ENCODE measurements at places on chromosomes 5 and 9. TPM values are rescaled to one million over a fixed set of nuclear protein-coding genes. Genes with fewer than 3 reads are reported as not detected.

The ARL10 gene
- 17.9 TPM for total RNA-seq

DNA sequence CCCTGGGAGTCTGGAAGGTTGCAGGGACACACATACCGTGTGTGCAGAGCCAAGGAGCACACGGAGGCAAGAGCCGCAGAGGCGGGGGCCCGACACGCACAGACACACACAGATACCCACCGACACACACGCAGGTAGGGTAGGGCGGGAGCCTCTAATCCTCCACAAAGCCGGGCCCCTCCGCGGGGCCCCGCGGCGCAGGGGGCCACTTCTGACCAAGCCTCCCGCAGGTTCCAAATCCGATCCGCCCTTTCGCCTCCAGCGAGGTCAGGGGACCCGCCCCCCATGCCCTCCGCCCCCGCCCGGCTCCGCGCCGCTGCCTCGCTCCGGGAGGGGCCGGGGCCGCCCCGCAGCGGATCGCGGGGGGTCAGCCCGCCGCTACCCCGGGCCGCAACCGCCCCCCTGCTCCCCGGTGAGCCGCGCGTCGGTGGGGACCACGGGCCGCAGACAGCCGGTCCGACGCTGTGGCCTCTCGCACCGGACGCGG is 1.4 kb upstream of the LMX1B start:
- DNase-seq = no peak

DNA sequence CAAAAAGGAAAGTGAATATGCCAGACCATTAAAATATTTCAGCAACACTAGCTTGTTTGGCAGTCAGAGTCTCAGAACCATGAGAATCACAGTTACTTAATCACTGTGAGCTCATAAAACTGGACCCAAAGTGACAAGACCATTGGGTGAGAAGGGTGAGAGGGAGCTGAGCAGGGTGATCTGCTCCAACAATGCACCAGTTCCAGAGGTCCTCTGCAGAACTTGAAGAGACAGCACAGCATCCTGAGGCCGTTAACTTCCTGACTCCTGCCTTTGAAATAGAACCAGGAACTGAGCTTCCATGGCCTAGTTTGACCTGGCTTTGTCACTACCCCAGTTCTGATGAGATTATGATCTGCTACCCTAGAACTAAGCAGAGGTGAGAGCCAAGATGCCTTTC is 57.4 kb downstream of the NFIB start:
- no peak for DNase-seq

DNA sequence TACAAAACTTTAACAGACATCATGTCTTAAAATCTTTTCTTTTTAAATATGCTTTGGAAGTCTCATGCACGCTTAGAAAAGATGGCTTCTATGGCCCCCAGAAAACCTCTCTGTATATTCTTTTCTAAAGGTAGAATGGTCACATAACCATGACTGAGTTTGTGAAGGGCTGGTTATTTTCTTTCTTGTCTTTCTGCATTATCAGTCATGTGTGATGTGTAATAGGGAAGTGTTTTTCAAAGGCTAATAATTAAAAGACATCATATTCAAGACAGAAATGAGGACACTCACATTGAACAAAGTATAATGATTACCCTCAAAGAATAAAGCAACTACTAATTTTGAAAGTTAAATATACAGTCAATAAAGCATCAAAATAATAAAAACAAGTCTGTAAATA is 253.4 kb downstream of the TRPM3 start:
- DNase-seq = no peak

GRCh38 chr5:82183828-82184227 is 94.3 kb downstream of the RPS23 start:
- no peak for DNase-seq

- no peak for DNase-seq
Measured at GRCh38 chr5:119743927-119744326, 114.6 kb downstream of the FAM170A start.

The LCN12 gene
- 1.4 TPM for total RNA-seq

The DTWD2 gene
- 3.5 TPM for total RNA-seq

The ANKRD18A gene
- 14.3 TPM for total RNA-seq

- DNase-seq = no peak
Measured at GRCh38 chr5:35313291-35313690, 83.0 kb upstream of the PRLR start.

DNA sequence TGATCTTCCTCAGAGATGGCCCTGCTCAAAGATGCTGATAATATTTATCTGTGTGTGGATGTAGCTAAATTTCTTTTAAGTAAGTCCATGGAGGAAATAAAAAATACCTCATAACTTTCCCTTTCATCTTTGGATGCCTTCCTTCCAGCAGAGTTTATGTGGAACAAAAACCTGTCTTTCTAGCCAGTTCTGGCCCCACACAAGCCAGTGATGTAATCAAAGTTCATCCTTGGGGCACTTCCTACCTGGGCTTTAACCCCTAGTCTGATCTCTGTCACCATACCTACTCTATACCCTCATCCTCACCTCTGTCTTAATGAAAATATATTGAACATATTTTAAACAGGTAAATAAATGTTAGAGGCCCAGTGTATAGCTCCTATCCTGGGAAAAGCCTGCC is 39.8 kb upstream of the RASGRF2 start:
- no peak for DNase-seq

The SLC6A7 gene
- total RNA-seq = not detected

DNA sequence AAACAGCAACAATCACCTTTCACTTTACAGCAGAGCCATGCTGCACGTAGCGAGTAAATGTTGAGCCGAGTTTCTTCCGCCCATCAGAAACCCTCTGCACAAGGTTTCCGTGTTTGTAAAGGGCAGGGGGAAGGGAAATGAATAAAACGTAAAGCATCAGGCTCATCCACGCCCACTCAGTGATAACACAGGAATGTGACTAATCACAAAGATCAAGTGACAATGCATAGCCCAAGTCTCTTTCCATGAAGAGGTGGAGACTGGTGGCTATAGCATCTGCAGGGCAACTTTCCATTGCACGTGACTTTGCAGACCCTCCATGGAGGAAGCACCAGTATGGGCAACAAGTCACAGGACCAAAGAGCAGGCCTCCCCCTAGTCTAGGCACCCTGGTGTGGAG is 56.6 kb downstream of the CAMSAP1 start:
- no peak for DNase-seq

The SPATA31A5 gene
- not detected for total RNA-seq

The SEC61B gene
- total RNA-seq = 106 TPM

GRCh38 chr9:116196806-116197205 is 43.2 kb downstream of the PAPPA start:
- DNase-seq = no peak

The PTPN3 gene
- not detected for total RNA-seq

- DNase-seq = no peak
Measured at GRCh38 chr5:93874080-93874479, 132.7 kb upstream of the POU5F2 start.

The SHOC1 gene
- total RNA-seq = not detected

- DNase-seq = no peak
Measured at GRCh38 chr5:1431021-1431811, 14.0 kb downstream of the SLC6A3 start.

GRCh38 chr5:171899792-171900191 is 106.6 kb downstream of the FBXW11 start:
- no peak for DNase-seq
